ENCODE measurements at places on chromosomes 13 and 19.

DNA sequence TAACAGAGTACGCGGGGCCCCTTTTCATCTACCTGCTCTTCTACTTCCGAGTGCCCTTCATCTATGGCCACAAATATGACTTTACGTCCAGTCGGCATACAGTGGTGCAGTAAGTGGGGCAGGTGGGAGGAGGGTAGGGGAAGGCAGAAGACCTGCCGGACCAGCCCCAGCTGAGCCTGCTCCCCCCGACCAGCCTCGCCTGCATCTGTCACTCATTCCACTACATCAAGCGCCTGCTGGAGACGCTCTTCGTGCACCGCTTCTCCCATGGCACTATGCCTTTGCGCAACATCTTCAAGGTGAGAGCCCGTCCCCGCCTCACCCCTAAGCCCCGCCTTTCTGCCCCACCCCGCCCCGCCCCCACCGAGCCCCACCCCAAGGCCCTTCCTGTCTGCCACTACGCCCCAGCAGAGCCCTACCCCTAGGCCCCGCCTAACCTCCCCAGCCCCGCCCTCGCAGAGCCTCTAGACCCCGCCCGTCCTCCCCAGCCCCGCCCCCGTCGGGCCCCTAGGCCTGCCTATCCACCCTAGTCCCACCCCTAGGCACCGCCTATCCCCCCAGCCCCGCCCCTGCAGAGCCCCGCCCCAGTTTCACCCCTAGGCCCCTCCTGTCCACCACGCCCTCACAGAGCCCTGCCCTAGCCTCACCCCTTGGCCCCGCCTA is 7.7 kb downstream of the NDUFB7 start:
- no peak for DNase-seq

GRCh38 chr19:10420444-10421239 is at the start of gene PDE4A:
PDE4A (plus strand) TSS chr19:10420538; CDS start chr19:10420765, 227 bp downstream.
- DNase-seq, result no peak

DNA sequence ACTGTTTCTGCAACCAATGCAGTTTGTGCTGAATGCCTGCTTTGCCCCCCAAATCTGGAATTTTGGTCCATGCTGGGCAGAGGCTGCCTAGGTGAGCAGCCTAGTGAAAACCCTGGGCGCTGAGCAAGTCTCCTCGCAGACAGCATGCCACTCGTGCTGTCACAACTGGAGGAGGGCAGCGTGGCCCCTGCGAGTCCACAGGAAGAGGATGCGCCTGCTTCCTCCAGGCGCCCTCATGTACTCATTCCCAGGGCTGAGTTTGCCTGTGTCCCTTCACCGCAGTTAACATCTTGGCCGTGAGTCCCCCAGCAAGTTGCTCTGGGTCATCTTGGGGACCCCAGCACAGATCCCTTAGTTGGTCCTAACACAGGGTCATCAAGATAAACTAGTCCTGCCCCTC is 26.2 kb upstream of the TMEM160 start:
- no peak for DNase-seq

DNA sequence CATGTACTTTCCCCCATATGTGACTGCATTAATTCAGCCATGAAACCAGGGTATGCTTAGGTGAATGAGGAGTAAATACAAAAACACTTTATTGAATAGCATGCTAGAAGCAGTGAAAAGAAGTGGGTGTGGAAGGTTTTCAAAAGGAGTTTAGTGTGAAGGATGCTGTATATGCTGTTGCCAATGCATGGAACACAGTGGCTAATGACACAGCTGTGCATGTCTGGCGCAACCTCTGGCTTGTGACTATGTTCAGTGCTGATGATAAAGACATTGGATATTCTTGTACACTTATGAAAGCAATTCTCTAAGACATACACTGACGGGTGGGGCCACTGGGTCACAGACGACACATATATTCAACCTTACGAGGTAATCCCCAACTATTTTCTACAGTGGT is 55.2 kb downstream of the SOX21 start:
- no peak for DNase-seq

GRCh38 chr19:3099347-3100145 is 5.4 kb downstream of the GNA11 start:
- DNase-seq, result no peak

DNA sequence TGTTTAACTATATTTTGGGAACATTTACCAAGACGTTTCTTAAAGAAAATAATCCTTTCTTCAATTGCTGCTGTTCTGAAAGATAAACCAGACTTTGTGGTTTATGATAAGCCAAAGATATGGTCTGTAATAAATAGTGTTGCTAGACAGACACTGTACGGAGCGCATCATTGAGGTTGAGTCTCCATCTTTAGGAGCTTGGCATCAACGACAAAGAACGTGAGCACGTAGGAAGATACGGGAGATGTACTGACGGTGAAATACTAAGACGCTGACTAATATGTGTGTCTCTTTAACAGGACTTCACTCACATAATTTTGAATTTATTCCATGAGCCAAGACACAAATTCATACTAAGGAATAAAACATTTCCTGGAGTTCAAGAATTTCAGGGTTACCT is 16.2 kb downstream of the TEX29 start:
- DNase-seq, result no peak

GRCh38 chr13:73733706-73734105 is 400.5 kb downstream of the KLF12 start:
- no peak for DNase-seq

- no peak for DNase-seq
Observed at GRCh38 chr19:56969759-56970178, 129.2 kb upstream of the PEG3 start.

DNA sequence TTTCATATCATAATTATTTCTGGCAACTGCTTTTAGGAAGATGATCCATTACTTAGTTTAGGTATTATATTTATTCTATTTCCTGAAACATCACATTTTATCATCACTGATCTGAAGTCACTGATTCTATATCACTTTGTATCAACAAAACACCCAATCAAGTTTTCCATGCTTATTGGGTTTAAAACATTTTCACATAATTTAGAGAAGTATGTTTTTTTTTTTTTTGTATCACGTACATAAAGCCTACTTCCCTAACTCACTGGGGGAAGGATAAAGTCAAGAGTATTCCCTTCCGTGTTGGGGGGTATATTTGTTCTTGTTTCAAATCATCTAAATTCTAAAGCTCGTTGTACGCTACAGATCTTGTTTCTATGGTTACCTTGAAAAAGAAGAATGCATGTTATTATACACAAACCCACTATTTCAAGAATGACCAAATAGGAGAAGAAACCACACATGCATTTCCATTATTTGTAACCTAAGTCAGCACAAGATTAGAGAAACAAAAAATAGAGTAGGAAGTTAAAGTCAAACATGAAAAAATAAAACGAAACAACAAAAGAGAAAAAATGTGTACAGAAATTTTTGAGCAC is 637.2 kb upstream of the MIR17HG start:
- no peak for DNase-seq

DNA sequence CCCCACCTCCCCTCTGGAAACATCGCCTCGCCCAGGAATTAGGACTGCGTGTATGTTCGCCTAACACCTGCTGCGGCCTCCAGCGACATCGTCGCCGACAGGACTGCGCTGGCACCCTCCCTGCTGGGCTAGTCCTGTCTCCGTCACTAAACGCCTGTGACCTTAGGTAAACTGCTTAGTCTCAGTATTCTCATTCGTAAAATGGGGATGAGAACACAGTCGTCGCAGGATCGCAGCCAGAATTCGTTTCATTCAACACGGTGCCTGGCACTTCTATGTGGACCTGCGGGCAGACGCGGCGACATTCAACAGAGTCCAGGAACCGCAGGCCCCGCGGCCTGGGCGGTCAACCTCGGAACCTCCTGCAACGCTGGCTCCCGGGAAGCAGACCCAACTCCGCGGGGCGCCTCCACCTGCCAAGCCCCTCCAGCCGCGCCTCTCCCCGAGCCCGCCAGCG is 485 bp downstream of the CRYL1 start:
- no peak for DNase-seq

DNA sequence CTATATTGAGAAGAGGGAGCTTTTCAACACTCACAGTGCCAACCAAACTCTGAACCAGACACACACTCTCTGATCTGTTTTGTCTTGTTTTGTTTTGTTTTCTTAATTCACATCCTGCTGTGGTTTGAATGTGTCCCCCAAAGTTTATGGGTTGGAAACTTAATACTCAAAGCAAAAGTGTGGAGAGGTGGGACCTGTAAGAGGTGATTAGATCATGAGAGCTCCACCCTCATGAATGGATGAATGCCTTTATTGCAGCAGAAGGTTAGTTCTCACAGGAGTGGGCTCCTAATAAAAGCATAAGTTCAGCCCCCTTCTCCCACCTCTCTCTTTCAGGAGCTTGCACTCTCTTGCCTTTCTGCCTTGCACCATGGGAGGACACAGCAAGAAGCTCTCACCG is 957.1 kb downstream of the PCDH9 start:
- DNase-seq, result no peak

DNA sequence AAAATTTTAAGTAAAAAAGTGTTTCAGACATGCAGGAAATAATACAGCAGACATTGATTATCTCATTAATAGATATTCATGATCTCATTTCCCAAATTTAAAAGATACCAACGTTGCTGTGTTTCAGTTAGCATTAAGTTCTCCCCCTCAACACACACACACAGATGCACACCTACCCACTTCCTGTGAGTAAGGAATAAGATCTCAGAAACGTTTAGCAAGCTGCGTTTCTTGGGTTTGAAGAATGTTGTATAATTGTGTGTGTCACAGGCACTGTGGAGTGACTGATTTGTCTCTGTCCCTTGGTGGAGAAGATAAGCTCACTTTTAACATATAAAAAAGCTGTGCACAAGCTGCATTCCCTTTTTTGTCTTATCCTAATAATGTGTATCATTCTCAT is 196.8 kb downstream of the PDS5B start:
- DNase-seq, result no peak

- no peak for DNase-seq
Observed at GRCh38 chr19:35060160-35060855, 18.8 kb downstream of the HPN start.

DNA sequence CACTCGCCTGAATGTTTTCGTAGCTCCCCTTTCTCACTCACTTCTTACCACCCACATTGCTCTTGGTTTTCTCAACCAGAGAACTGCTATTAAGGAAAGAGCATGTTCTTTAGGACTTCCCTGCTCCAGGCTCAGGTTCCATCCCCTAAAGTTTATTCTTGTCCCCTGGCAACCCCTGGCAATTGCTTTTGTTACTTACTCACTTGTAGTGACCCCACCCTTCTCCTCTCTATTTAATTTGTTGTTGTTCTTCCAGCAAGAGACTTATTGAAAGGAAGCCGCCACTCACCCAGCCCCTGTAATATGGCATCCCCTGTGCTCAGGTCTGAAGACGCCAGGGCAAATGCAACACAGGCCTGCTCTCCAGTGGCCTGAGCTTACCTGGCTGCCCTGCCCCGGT is 233.7 kb upstream of the SOX21 start:
- DNase-seq, result no peak

GRCh38 chr19:34556488-34556887 is 74.9 kb downstream of the WTIP start:
- DNase-seq, result no peak

- DNase-seq, result no peak
Observed at GRCh38 chr13:51380269-51380668, 40.8 kb downstream of the SERPINE3 start.

- DNase-seq, result no peak
Observed at GRCh38 chr19:39745643-39746042, 7.8 kb upstream of the CLC start.

DNA sequence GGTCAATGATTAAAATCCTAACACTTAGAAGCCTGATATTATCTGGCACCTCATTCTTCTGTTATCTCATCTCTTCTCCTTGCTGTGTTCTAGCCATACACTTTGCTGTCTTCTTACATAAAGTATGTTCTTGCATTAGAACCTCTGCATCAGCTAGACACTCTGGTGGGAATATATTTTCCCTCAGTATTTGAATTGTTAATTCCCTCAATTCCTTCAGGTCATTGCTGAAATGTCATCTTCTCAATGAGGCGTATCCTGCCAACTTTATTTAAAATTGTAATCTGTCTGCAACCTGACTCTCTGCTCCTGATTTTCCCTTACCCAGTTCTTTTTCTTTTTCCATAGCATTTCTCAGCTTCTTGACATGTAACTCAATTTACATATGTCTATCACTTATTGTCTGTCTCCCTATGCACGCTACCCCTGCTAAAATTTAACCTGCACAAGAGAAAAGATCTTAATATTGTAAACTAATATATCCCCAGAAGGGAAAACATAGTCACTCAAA is 138.2 kb downstream of the UGGT2 start:
- no peak for DNase-seq

DNA sequence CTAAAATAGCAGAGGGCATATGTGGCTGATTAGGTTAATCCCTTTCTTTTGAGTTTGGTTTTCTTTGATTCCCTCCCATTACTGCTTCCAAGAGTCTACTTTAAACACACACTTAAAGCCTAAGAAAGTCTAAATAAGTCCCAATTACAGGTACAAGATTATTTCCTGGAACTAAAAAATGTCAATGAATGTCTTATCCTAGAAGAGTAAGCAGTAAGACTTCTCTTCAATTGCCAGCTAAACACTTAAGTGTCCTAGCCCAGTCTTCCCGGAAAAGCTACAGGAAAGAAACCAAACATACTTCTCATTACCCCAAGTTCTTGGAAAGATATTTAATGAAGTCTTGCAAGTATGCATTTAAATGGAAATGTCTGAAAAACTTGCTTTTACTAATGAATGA is 233.1 kb downstream of the DCLK1 start:
- no peak for DNase-seq

DNA sequence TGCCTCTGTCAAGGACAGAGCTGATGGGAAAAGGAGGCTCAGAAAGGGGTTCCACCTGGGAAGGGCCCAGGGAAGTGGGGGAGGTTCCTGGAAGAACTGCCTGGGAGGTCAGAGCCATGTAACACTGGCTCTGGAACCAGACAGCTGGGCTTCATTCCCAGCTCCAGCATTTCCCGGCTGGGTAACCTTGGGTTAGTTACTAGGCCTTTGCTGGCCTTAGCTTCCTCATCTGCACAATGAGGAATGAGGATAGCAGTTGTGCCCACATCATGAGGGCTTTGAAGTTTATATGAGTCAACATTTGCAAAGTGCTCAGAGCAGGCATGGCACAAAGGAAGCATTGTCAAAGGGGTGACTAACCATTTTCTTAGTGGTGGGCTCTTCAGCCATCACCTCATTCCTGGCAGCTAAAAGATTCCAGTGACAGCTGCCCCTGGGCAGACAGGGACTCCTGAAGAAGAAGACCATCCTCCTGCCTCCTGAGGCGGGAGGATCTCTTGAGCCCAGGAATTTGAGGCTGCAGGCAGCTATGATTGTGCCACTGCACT is 1.7 kb upstream of the DNAJB1 start:
- no peak for DNase-seq

GRCh38 chr13:95343944-95344343 is 42.7 kb upstream of the ABCC4 start:
- no peak for DNase-seq

DNA sequence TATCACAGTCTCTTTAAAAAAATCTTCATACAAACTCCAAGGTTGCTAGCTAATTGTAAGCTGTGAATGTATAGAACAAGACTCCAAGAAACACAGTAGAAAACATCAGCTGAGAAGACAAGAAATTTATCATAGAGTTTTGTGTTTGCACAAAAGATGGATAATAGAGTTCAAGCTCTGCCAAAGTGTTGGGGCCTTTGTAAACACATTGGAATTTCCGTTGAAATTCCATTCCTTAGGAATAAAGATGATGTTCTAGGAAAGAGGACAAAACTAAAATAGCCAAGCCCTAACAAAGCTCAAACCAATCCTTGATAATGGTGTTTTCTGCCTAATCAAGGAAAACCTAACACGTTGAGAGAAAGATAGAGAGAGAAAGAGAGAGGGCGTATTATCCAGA is 20.6 kb downstream of the LRRC63 start:
- DNase-seq, result no peak

GRCh38 chr13:76632401-76633044 is 253.7 kb downstream of the KCTD12 start:
- peak; percentile 22 for DNase-seq
